ENCODE measurements at places on chromosomes 1 and 21. TPM values are rescaled to one million over a fixed set of nuclear protein-coding genes. Genes with fewer than 3 reads are reported as not detected.

The OPN3 gene
- total RNA-seq = 36.5 TPM

The PPFIA4 gene
- total RNA-seq = 1.3 TPM

The SMIM1 gene
- 8.5 TPM for total RNA-seq

The PCSK9 gene
- total RNA-seq = 25.7 TPM

The PRDM15 gene
- total RNA-seq = 6.6 TPM

The DCST1 gene
- total RNA-seq = not detected

The FCRL1 gene
- total RNA-seq = 4.2 TPM

The MTR gene
- 35.7 TPM for total RNA-seq

The GNG4 gene
- total RNA-seq = not detected

DNA sequence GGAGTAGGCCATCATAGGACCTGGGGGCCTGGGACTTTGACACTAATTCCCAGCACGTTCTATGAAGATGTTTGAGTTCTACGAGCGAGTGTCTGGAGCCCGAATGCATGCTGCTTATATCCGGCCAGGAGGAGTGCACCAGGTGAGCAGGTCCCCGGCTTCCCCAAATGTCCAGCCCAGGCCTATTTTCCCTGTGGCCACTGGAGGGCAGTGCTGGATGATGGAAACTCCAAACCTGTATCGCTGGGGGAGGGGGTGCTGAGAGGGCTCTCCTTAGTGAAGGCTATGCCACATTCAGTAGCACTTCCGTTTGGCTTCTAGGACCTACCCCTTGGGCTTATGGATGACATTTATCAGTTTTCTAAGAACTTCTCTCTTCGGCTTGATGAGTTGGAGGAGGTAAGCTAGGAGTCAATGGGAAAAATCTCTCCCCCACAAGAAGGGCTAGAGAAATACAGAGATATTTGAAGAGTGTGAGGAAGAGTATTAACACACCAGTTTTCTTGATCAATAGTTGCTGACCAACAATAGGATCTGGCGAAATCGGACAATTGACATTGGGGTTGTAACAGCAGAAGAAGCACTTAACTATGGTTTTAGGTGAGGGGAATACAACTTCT is 5.2 kb upstream of the FCER1G start:
- H3K27me3 ChIP-seq = no peaks in the 10 kb centered on the region
- peak overlapping the region; percentile 14 for H3K27ac ChIP-seq
- peaks cover 97% of the 10 kb centered on the region for H3K36me3 ChIP-seq

- no peaks in the 10 kb centered on the region for H3K36me3 ChIP-seq
- H3K4me1 ChIP-seq = peaks cover 47% of the 10 kb centered on the region
- no peak for DNase-seq
- H3K27ac ChIP-seq = no peak overlapping the region
- peak overlapping the region; percentile 21 for H3K4me3 ChIP-seq
These were observed 35.6 kb downstream of the ADARB1 start for GRCh38 chr21:45109831-45110492.

- H3K27me3 ChIP-seq = no peaks in the 10 kb centered on the region
- no peaks in the 10 kb centered on the region for H3K36me3 ChIP-seq
- no peak for DNase-seq
- H3K27ac ChIP-seq = no peak overlapping the region
- no peaks in the 10 kb centered on the region for H3K4me1 ChIP-seq
These were observed 72.7 kb upstream of the NBPF4 start for GRCh38 chr1:108316545-108316944.

GRCh38 chr1:112718691-112719418 is 3.7 kb upstream of the PPM1J start:
- peaks cover 35% of the 10 kb centered on the region for H3K4me1 ChIP-seq
- DNase-seq = peak; percentile 87
- peak overlapping the region; percentile 29 for H3K4me3 ChIP-seq
- H3K36me3 ChIP-seq = no peaks in the 10 kb centered on the region

DNA sequence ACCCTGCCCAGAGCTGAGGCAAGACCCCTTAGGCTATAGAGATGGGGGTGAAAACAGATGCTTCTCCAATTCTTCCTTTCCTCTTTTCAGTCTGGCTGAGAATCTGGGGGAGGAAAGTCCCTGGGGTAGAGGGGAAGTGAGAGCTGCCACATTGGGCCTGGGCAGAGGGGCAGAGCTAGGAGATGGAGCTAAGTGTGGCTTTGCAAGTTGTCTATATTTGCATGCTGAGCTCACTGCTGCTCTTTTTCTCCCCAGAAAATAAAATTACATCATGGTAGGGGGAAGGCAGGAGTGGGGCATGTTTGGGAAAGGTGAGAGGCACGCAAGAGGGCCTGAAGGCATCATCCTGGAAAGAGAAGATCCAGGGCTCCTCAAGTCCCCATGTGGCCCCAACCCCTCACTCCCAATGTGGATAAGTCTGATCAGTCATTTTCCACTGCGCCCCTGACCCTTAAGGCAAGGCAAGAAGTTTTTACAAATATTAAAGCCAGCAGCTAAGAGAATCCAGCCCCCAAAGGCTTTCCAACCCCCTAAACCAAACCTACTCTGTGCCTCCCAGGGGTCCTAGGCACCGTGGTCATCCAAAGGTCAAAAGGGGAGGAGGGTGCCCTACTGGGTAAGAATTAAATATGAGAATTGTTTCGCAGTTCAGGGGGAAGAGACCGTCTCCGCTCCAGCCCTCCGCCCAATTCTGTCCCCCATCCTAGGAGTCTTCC is 500 bp upstream of the PEA15 start:
- peaks cover 52% of the 10 kb centered on the region for H3K4me1 ChIP-seq
- peak overlapping the region; percentile 95 for H3K27ac ChIP-seq
- H3K4me3 ChIP-seq = peak overlapping the region; percentile 92
- no peak for DNase-seq
- no peaks in the 10 kb centered on the region for H3K27me3 ChIP-seq
- peaks cover 11% of the 10 kb centered on the region for H3K36me3 ChIP-seq

DNA sequence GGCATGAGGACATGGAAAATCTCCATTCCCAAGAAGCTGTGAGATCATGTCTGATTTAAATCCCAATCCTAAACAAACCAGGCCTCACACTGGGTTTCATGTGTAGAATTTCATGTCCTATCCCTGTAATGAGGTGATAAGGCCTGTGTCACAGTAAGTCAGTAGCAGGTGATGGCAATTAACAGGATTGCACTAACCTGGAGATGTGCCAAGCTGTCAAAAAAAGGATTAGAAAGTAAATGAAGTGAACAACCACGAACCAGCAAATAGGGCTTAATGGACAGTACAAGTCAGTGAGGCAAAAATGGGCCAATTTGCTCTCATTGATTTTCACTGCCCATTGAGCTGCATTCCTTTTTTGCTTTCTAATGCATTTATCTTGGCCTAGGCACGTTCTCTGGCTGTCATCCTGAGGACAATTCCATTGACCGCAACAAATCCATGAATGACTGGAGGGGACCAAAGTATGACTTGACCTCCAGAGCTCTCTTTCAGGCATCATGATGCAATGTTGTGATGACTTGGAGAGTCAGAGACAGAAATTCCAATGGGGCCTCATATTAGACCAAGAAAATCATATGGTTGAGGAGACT is 673.6 kb upstream of the ADGRL2 start:
- H3K4me3 ChIP-seq = no peak overlapping the region
- H3K36me3 ChIP-seq = no peaks in the 10 kb centered on the region
- no peaks in the 10 kb centered on the region for H3K27me3 ChIP-seq
- H3K4me1 ChIP-seq = no peaks in the 10 kb centered on the region
- DNase-seq = no peak

- H3K4me1 ChIP-seq = no peaks in the 10 kb centered on the region
- no peak for DNase-seq
- H3K4me3 ChIP-seq = no peak overlapping the region
These were observed 7.4 kb downstream of the CD247 start for GRCh38 chr1:167510881-167511280.

DNA sequence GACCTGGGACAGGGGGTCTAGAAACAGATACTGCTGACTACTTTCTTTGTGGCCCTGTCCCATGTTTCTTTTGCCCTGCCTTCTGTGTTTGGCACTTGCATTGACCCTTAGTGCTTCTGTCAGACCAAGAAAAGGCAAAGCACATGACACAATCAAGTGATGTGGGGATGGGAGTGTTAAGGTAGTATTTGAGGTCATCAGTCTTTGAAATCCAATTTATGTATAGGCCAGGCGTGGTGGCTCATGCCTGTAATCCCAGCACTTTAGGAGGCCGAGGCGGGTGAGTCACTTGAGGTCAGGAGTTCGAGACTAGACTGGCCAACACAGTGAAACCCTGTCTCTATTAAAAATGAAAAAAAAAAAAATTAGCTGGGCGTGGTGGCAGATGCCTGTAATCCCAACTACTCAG is 26.0 kb downstream of the SERBP1 start:
- H3K27ac ChIP-seq = no peak overlapping the region
- peaks cover 7% of the 10 kb centered on the region for H3K4me1 ChIP-seq
- no peak for DNase-seq
- no peaks in the 10 kb centered on the region for H3K27me3 ChIP-seq
- no peaks in the 10 kb centered on the region for H3K36me3 ChIP-seq
- no peak overlapping the region for H3K4me3 ChIP-seq

DNA sequence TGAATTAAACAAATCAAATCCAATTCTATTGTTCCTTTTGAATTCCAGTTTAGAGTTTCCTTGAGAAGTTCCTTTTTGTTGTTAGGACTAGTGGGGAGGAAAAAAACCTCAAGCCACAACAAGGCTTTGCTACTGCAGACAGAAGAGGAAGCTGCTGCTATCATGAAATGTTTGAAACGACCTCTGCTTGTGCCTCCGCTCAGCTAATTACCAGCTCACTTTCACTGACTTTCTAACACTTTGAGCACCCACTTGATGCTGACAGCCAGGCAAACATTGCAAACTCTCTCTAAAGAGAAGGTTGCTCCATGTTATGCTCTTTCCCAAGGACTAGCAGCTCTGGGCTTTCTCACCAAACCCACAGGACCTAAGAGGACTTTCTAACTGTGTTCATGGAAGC is 203.9 kb upstream of the PROX1 start:
- no peaks in the 10 kb centered on the region for H3K4me1 ChIP-seq
- H3K27ac ChIP-seq = no peak overlapping the region
- no peaks in the 10 kb centered on the region for H3K36me3 ChIP-seq
- no peaks in the 10 kb centered on the region for H3K27me3 ChIP-seq

GRCh38 chr1:245341743-245342142 is 187.0 kb downstream of the KIF26B start:
- H3K27ac ChIP-seq = no peak overlapping the region
- H3K4me3 ChIP-seq = no peak overlapping the region
- H3K27me3 ChIP-seq = no peaks in the 10 kb centered on the region
- no peaks in the 10 kb centered on the region for H3K36me3 ChIP-seq
- no peaks in the 10 kb centered on the region for H3K4me1 ChIP-seq

DNA sequence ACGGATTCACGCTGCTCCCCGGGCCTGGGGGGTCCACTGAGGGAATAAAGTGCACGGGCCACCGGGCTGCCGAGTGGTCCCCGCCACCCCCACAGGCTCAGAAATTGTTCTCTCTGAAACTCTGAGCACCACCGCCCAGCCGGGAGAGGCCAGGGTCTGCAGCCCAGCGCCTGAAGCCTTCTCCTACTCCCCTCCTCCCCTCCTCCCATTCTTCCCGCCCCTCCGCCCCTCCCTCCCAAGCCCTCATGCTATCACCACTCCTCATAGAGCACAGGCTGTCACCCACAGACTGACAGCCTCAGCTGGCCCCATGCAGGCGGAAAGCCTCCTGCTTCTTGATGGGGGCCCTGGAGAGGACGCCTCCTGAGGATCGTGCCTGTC is 707 bp upstream of the GPR153 start:
- H3K4me3 ChIP-seq = peak overlapping the region; percentile 52
- H3K27ac ChIP-seq = peak overlapping the region; percentile 53

- no peak within 1 kb of the TSS for H3K27ac ChIP-seq
- H3K4me3 ChIP-seq = no peak within 1 kb of the TSS
- no peak for DNase-seq
- no peaks in the 10 kb centered on the region for H3K27me3 ChIP-seq
These were observed at the start of gene TFF3 for GRCh38 chr21:42315296-42315891. TSS of gene TFF3 (minus strand) at chr21:42315409. CDS start at chr21:42315374, 35 bp downstream.

DNA sequence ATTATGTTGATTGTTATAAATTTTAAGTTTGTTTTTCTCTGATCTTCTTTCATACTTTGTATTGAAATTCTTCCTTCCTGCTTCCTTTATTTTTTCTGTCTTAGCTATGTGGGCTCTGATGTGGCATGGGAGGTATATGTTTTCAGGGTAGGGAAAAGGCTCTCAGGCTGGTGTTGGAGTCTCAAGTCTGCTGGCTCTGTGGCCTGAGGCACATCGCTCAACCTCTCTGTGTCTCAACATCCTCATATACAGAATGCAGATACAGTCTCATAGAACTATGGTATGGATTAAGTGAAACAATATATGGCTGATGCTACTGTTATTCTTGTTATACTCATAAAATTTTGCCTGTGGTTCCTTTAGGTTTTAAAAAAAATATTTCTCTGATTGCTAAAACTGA is 105.9 kb downstream of the KCNN3 start:
- H3K4me3 ChIP-seq = no peak overlapping the region
- no peak for DNase-seq
- no peaks in the 10 kb centered on the region for H3K36me3 ChIP-seq
- H3K27ac ChIP-seq = no peak overlapping the region

GRCh38 chr21:39029086-39029755 is 154.0 kb downstream of the PSMG1 start:
- peak overlapping the region; percentile 53 for H3K27ac ChIP-seq
- no peak overlapping the region for H3K4me3 ChIP-seq
- no peaks in the 10 kb centered on the region for H3K27me3 ChIP-seq
- DNase-seq = no peak

- peaks cover 56% of the 10 kb centered on the region for H3K4me1 ChIP-seq
- peak overlapping the region; percentile 89 for H3K27ac ChIP-seq
- H3K4me3 ChIP-seq = peak overlapping the region; percentile 97
These were observed 1.1 kb downstream of the RASAL2 start for GRCh38 chr1:178094739-178095645.

DNA sequence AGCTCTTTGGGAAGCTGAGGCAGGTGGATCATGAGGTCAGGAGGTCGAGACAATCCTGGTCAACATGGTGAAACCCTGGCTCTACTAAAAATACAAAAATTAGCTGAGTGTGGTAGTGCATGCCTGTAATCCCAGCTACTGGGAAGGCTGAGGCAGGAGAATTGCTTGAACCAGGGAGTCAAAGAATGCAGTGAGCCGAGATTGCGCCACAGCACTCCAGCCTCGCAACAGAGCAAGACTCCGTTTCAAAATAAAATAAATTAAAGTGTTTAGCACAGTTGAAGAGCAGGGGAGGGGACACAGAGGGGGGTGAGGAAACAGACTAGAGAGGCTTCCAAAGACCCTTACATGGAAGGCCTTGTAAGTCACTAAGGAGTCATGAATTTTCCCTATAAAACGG is 131.2 kb upstream of the SPATA6 start:
- no peaks in the 10 kb centered on the region for H3K36me3 ChIP-seq
- no peak overlapping the region for H3K27ac ChIP-seq
- DNase-seq = peak; percentile 51
- no peaks in the 10 kb centered on the region for H3K4me1 ChIP-seq
- no peak overlapping the region for H3K4me3 ChIP-seq

GRCh38 chr1:22907528-22907927 is 65.1 kb downstream of the LACTBL1 start:
- DNase-seq = no peak
- no peaks in the 10 kb centered on the region for H3K4me1 ChIP-seq
- no peaks in the 10 kb centered on the region for H3K27me3 ChIP-seq
- no peak overlapping the region for H3K27ac ChIP-seq
- no peaks in the 10 kb centered on the region for H3K36me3 ChIP-seq
- H3K4me3 ChIP-seq = no peak overlapping the region

DNA sequence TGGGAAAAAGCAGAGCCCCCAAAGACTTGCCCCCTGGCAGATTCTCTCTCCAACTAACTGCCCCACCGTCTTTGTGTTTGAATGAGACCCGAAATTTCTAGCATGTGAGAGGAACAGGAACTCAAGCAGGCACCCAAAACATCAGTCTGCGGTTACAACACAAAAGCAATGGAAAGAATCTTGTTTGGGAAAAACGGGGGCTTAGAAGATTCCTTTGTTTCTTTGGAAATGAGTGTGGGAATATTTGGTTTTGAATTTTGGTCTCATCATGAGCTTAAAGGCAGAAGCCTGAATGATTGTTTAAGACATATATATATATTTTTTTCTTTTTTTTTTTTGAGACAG is 188.9 kb upstream of the TMEM51 start:
- no peak overlapping the region for H3K4me3 ChIP-seq
- H3K36me3 ChIP-seq = peaks cover 18% of the 10 kb centered on the region
- H3K4me1 ChIP-seq = peaks cover 17% of the 10 kb centered on the region
- H3K27ac ChIP-seq = no peak overlapping the region
- H3K27me3 ChIP-seq = no peaks in the 10 kb centered on the region
